ENCODE measurements at places on chromosomes 2 and 18. TPM values are rescaled to one million over a fixed set of nuclear protein-coding genes. Genes with fewer than 3 reads are reported as not detected.

PTH2R gene
- not detected for total RNA-seq

NOL4 gene
- not detected for total RNA-seq

REG3G gene
- total RNA-seq, result not detected

TYMS gene
- not detected for total RNA-seq

MEP1B gene
- not detected for total RNA-seq

HOXD1 gene
- total RNA-seq, result not detected

FBXO11 gene
- total RNA-seq, result 85.6 TPM

NR4A2 gene
- 2.1 TPM for total RNA-seq

RBFA gene
- total RNA-seq, result 14.5 TPM

ERFE gene
- total RNA-seq, result not detected

UGT1A4 gene
- not detected for total RNA-seq

CNGA3 gene
- not detected for total RNA-seq

PAIP2B gene
- total RNA-seq, result 11.0 TPM

CACNB4 gene
- total RNA-seq, result 0.64 TPM

ATP6V1B1 gene
- not detected for total RNA-seq

C1QL2 gene
- total RNA-seq, result not detected

MRPS5 gene
- 66.0 TPM for total RNA-seq

SLC9A2 gene
- total RNA-seq, result not detected

CCDC74B gene
- total RNA-seq, result 0.30 TPM

GNAL gene
- total RNA-seq, result 0.33 TPM

LRP1B gene
- total RNA-seq, result not detected

FOXD4L1 gene
- 0.42 TPM for total RNA-seq

ACYP2 gene
- total RNA-seq, result 13.1 TPM

ATF2 gene
- total RNA-seq, result 67.4 TPM

IL1R1 gene
- total RNA-seq, result 0.86 TPM

LRRTM1 gene
- total RNA-seq, result not detected

ERBB4 gene
- not detected for total RNA-seq

MATN3 gene
- total RNA-seq, result not detected

FSHR gene
- not detected for total RNA-seq

IL18RAP gene
- 4.2 TPM for total RNA-seq

IL1RN gene
- 2.4 TPM for total RNA-seq

ATAD2B gene
- total RNA-seq, result 38.7 TPM

MBD5 gene
- 64.5 TPM for total RNA-seq

TEX44 gene
- total RNA-seq, result not detected

Measured in CD4-positive, alpha-beta memory T cell (primary cell).